ENCODE measurements at places on chromosomes 1 and 21.

DNA sequence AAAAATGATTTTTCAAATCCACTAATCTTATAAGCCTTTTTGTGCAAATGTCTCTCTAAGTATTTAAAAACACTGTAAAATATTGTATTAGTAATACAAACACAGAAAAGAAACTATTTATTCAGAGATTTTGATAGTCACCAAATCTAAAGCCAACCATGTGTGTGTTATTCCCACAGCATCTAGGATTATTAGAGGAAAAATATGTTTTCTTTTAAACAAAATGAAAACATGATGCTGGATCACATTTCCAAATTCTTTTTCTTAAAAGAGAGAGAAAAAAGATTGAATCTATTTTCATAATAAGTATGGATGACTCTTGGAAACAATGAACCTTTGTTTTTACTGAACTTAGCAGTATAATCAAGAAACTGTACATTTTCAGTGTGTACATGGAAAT is 25.3 kb downstream of the COLGALT2 start:
- no peak for DNase-seq

GRCh38 chr1:66043186-66043585 is 250.5 kb downstream of the PDE4B start:
- DNase-seq, result no peak

GRCh38 chr1:214637125-214637524 is 34.1 kb downstream of the CENPF start:
- no peak for DNase-seq

DNA sequence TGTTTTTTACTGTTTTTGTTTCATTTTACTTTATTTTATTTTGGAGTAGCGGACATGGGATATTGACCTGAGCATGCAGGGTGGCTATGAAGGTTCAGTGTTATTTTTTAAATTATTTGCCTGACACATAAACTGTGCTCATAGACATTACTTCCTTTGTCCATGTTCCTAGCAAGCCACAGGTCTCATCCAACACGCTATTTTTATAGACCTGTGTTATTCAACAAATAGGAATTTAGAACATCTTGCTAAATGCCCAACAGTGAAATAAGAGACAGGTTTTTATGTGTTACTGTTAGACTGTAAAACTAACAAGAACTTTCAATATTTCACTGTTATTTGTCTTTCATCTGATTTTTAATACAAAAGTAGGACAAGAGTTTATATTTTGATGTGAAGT is 756.4 kb downstream of the KCNT2 start:
- DNase-seq, result no peak

- no peak for DNase-seq
These were observed 7.6 kb downstream of the APOBEC4 start for GRCh38 chr1:183645531-183645930.
